ENCODE measurements at places on chromosomes 5 and 9.

GRCh38 chr9:9615086-9615485 is 997.7 kb downstream of the PTPRD start:
- no peaks in the 10 kb centered on the region for H3K36me3 ChIP-seq
- H3K4me3 ChIP-seq, result no peak overlapping the region
- peaks cover 3% of the 10 kb centered on the region for H3K4me1 ChIP-seq
- H3K27me3 ChIP-seq, result no peaks in the 10 kb centered on the region
- no peak for DNase-seq
- H3K27ac ChIP-seq, result no peak overlapping the region

GRCh38 chr9:27110181-27110580 is 1.2 kb downstream of the TEK start:
- no peaks in the 10 kb centered on the region for H3K36me3 ChIP-seq
- H3K27me3 ChIP-seq, result peaks cover 12% of the 10 kb centered on the region
- no peak for DNase-seq
- no peaks in the 10 kb centered on the region for H3K4me1 ChIP-seq
- no peak overlapping the region for H3K4me3 ChIP-seq

GRCh38 chr9:76459694-76460635 is 983 bp downstream of the GCNT1 start:
- H3K4me1 ChIP-seq, result peaks cover 36% of the 10 kb centered on the region
- peaks cover 4% of the 10 kb centered on the region for H3K27me3 ChIP-seq
- H3K27ac ChIP-seq, result peak overlapping the region; percentile 88
- no peak for DNase-seq
- peaks cover 21% of the 10 kb centered on the region for H3K36me3 ChIP-seq

DNA sequence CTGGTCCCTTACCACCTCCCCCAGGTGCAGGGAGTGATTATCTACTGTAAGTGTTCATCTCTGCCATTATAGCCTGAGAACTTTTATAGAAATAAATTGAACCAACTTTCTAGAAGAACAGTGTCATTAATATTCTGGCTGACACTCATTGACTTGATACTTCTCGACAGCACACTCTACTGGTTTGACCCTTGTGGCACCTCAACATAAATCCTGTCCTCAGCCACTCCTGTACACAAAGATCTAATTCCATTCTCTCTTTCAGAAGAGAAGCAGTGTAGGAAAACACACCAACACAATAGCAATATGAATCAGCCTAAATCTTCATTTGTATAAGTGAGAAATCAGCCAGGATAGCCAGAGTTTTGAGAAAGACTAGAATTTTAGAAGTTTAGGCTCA is 417.7 kb downstream of the TAF11L14 start:
- H3K27me3 ChIP-seq, result no peaks in the 10 kb centered on the region
- no peak overlapping the region for H3K27ac ChIP-seq
- no peak overlapping the region for H3K4me3 ChIP-seq

- H3K4me3 ChIP-seq, result no peak overlapping the region
- no peaks in the 10 kb centered on the region for H3K4me1 ChIP-seq
- no peak for DNase-seq
- no peaks in the 10 kb centered on the region for H3K36me3 ChIP-seq
- peaks cover under 1% of the 10 kb centered on the region for H3K27me3 ChIP-seq
Measured at GRCh38 chr5:67725604-67726003, 490.0 kb upstream of the PIK3R1 start.

- no peaks in the 10 kb centered on the region for H3K27me3 ChIP-seq
- no peak overlapping the region for H3K27ac ChIP-seq
- H3K36me3 ChIP-seq, result peaks cover 28% of the 10 kb centered on the region
- H3K4me1 ChIP-seq, result peaks cover 6% of the 10 kb centered on the region
Measured at GRCh38 chr5:112757468-112758208, 20.0 kb downstream of the APC start.

GRCh38 chr5:82046276-82046647 is 74.4 kb downstream of the ATG10 start:
- H3K27ac ChIP-seq, result no peak overlapping the region
- no peaks in the 10 kb centered on the region for H3K27me3 ChIP-seq
- no peak overlapping the region for H3K4me3 ChIP-seq
- H3K4me1 ChIP-seq, result no peaks in the 10 kb centered on the region
- H3K36me3 ChIP-seq, result peaks cover 28% of the 10 kb centered on the region
- DNase-seq, result no peak

Measured in activated T-cell treated with anti-CD3 and anti-CD28 coated beads, Interleukin-2, amount 50 U/mL, for 24 hours (primary cell).